ENCODE measurements at places on chromosomes 13 and 19.

- no peak for DNase-seq
Measured at GRCh38 chr13:45512098-45512496, 47.4 kb downstream of the COG3 start.

DNA sequence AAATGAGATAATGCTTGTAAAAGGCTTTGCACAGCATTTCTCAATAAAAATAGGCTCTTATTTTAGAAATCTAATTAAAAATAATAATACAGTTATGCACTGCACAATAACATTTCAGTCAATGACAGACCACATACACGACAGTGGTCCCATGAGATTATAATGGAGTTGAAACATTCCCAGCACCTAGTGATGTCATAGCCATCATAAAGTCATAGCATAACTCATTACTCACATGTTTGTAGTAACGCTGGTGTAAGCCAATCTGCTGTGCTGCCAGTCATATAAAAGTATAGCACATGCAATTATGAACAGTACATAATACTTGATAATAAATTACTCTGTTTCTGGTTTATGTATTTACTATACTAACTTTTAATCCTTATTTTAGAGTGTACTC, 12.7 kb upstream of the SERPINE3 start:
- DNase-seq, result no peak

DNA sequence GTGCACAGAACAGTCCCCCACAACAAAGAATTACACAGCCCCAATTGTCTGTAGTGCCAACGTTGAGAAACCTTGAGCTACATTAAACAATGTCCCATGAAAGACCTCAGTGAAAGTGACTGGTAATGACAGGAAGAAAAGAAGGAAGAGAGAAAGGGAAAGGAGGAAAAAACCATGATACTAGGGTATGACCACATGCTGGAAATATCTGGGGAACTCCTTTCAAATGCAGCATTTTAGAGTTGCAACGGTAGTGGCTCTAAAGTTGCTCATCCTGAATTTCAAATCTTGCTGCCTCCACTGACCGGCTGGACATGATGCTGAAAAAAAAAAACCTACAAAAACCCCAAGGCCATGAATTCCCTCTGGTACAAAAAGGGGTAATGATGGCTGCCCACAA, 26.5 kb downstream of the FPR3 start:
- no peak for DNase-seq

DNA sequence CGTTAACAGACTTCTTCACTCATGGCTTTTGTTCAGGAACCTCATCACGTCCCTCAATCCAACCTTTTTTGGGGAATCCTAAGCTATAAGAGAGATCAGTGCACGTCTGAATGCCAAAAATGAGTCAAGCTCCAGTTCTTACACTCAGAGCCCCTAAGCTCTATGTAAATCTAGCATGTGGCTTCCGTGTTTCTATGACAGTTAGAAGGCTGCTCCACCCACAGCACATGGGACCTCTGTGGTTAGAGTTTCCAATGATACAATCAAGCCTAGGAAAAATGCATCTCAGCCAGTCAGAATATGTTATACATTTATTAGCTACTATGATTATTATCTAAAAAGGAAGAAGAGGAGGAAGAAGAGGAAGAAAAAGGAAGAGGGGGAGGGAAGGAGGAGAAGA, 135.9 kb downstream of the ENOX1 start:
- no peak for DNase-seq

- DNase-seq, result no peak
Measured at GRCh38 chr19:7556696-7557315, 21.3 kb downstream of the PNPLA6 start.

DNA sequence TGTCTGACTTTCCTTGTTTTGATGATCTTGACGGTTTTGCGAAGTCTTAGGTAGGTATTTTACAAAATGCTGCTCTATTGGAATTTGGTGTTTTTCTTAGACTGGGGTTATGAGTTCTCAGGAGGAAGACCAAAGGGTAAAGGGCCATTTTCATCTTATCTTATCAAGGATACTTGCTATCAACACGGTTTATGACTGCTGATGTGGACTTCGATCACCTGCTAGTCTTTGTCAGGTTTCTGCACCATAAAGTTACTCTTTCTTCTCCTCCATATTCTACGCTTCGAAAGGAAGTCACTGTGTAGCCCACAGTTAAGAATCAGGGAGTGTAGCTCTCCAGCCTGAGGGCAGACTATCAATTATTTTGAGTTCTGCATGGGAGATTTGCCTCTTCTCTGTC, 7.4 kb upstream of the CEBPG start:
- DNase-seq, result no peak

DNA sequence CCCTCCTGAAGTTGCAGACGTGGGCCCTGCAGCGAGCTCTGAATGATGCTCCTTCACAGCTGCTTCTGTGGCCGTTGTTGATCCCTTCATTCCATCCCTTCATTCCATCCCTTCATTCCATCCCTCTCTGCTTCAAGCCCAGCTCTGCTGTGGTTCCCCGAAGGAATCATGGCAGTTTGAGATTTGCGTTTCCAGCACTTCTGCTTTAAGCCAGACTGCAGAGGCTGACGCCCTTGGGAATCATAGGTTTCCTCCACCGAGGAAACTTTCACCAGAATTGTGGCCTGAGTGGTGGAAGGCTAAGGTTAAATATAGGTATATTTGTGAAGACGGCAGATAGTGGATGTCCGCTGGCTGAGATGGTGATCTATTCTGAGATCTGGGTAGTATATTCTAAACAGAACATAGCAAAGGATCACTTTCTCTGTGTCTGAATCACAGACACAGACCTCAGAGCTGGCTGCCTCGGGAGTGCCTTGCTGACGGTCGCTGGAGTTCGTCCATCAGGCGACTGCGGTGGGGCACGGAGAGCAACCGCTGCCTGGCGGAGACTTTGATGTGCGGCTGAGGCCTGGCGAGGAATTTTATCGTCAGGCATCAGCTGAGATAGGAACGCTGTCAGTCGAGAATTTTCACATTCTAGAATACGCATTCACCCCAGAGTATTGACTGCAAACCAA, 42.8 kb upstream of the DCUN1D2 start:
- no peak for DNase-seq

- DNase-seq, result no peak
Measured at GRCh38 chr19:39546599-39546998, 6.6 kb upstream of the EID2 start.

DNA sequence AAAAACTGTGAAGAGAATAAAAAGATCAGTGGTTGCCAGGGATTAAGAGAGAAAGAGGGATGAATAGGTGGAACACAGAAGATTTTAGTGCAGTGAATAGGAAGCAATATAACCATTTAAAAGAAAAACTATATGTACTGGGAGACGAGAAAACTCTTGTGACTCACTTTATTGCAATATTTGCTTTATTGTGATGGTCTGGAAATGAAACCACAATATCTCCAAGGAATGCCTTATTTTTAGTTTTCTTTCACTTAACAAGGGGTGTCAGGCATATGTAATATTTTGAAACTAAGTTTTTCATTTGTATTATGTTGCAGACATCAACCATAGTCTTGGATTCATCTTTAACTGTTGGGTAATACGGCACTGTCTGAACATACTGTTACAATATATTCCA, 1308.2 kb downstream of the PCDH9 start:
- no peak for DNase-seq
